ENCODE measurements at places on chromosomes 4 and X.
A peak's percentile ranks its signal among the peaks of the same experiment; 100 is the strongest.

GRCh38 chrX:13520936-13521335, 48.5 kb upstream of the EGFL6 start:
- no peak for DNase-seq

- DNase-seq = no peak
These were observed 13.6 kb upstream of the TMEM156 start for GRCh38 chr4:39045827-39046221.

DNA sequence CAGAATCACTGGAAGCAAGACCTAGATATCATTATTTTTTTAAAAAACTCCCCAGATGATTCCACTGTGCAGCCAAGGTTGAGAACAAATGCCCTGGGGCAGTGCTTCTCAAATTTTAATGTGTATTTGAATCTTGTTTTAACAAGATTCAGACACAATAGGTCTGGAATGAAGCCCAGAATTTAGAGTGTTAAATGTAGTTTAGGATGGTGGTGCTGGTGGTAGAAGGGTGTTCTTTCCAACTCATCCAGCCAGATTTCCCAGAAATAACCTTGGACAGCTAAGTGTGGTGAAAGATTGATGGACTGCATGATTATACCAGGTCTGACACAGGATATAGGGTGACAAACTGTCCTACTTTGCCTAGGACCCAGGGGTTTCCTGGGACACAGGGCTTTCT, 120.1 kb upstream of the MED14 start:
- DNase-seq = no peak

DNA sequence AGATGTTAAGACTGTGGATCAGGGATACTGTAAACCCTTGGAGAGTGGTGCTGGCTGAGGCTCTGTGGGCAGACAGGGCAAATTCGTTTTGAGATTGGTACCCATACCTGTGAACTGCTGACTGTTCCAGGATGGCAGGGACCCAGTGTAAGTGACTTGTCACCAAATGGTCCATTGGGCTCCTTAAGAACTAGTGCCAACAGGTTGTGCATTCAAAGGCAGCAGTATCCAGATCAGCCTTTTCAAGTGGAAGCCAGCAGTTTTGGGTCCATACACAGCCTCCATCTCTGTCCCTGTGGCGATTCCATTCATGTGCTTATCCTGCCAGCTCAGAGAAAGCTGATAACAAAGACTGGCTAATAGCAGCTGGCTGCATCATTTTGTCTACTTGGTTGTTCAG, 84.0 kb upstream of the SCOC start:
- no peak for DNase-seq

- DNase-seq = peak; percentile 85
These were observed 9.4 kb downstream of the UVSSA start for GRCh38 chr4:1356181-1356998.

- peak; percentile 73 for DNase-seq
These were observed 716 bp downstream of the KIT start for GRCh38 chr4:54658252-54659093.

DNA sequence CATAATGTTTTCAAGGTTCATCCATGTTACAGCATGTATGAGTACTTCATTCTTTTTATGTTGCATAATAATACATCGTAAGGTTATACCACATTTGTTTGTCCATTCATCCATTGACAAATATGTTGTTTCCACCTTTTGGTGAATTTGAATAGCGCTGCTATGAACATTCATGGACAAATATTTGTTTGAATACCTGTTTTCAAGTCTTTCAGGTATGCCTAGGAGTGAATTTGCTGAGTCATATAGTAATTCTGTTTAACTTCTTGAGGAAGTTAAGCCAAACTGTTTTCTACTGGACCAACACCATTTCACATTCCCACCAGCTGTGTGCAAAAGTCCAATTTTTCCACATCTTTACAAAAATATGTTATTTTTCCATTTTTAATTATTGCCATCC, 31.5 kb downstream of the IRS4 start:
- no peak for DNase-seq

DNA sequence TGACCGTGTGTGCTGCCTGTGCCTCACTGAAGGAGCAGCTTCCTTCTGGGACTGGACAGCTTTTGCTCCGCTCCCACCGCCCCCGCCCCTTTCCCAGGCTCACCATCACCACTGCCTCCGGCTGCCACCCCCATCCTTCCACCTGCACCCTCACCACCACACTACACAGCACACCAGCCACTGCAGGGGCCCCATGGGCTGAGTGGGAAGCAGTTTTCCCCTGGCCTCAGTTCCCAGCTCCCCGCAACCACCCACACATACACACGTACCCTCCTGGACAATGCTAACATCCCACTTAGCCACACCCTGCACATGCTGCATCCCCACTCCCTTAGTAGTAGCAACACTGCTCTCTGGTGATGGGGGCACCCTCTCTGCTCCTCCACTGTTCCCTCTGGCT, 29.6 kb upstream of the COX18 start:
- DNase-seq = no peak

DNA sequence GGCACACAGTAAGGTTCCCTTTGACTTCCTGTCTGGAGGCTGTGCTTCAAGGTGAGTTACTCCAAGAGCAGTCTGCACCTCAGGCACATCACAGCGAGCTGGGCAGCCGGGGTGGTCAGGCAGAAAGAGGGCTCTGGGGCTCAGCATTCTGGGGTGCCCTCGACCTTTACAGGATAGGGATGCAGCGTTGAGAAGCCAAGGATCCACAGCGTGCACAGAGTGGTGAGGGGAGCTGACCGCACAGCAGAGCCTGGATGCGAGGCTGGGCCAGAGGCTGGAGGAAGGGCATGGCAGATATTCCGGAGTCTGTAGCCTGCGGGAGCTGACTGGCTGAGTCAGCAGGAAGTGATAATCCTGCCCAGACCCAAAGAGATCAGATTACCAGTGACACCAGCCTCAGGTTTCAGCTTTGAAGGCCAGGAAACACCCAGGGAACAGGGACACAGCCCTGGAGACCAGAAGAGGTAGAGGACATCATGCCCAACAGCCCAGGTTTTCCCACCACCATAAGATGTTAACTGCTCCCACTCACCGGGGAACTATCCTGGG, 38.4 kb upstream of the PDLIM3 start:
- DNase-seq = peak; percentile 67

GRCh38 chrX:77977095-77977494, 7.7 kb upstream of the PGAM4 start:
- DNase-seq = no peak

GRCh38 chr4:146255874-146256273, 41.5 kb downstream of the REELD1 start:
- no peak for DNase-seq

DNA sequence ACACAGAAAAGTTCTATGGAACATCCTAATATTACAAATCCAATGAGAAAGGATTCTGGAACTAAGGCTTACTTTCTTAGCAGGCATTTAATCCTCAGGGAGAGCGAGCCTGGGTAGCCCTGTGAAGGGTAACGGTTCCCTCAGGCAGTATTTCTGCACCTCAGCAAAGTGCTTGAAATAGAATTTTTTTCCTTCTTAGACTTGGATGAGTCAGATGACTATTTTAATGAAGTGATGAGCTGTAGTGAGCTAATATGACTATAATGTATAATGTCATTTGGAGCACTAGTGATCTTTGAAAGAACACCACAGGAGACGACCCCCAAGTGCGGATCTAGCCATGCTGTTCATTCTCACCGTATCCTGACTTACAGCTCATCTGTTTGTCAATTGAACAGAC, 493.0 kb upstream of the FAM241A start:
- DNase-seq = no peak

GRCh38 chrX:12329476-12329875, 191.2 kb downstream of the FRMPD4 start:
- no peak for DNase-seq

GRCh38 chrX:15856222-15856587, 1.6 kb upstream of the AP1S2 start:
- no peak for DNase-seq

DNA sequence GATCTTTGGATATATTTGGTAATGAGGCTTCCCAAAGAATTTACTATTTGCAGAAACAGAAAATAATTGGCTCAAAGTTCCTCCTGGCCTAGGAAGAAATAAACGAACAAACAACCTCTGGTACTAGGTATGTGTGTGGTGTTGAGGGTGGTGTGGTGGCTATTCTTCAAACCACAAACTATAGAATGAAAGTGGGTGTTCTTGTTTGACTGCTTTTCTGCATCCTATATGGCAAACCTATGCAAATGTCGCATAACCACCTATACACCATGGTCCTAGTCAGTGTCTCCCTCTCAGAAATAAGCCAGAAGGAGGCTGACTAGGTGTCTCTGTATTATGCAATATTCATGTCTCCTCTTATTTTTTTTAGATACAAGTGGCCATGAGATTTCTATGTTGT, 106.6 kb upstream of the PCDH18 start:
- DNase-seq = no peak

DNA sequence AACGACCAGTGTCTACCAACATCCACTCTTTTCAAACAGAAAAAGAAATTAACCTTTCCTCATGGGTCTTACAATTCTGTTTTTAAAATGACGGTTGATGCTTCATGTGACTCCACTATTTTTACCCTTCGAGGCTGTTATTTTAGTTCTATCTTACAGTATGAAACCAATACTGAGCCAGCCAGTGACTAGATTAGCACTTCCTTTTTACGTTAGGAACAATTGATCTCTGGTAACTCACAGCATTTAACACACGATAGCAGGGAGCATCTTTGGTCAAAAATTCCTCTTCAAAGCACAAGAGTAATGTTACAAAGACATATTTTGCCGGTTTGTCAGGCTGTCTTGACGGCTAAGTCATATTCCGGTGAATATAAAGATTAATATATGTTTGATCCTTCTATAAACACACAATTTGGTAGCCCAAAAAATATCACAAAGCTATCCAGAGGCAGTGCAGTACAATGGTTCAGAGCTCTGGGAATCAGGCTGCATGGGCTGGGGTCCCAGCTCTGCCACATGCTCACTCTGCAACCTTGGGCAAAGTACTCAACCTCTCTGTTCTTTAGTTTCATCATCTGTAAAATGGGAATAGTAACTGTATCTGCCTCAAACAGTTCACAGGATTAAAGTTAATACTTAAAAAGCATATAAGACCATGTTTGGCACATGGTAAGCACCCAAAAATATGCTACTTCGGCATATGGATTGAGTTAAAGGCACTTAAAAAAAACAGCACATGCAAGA, 62.9 kb upstream of the TXK start:
- no peak for DNase-seq

GRCh38 chr4:127204322-127204721, 428.4 kb upstream of the INTU start:
- DNase-seq = no peak

- DNase-seq = no peak
These were observed 49.8 kb downstream of the SMPX start for GRCh38 chrX:21708116-21708515.

- no peak for DNase-seq
These were observed 110.7 kb upstream of the NKX1-1 start for GRCh38 chr4:1516881-1517480.

DNA sequence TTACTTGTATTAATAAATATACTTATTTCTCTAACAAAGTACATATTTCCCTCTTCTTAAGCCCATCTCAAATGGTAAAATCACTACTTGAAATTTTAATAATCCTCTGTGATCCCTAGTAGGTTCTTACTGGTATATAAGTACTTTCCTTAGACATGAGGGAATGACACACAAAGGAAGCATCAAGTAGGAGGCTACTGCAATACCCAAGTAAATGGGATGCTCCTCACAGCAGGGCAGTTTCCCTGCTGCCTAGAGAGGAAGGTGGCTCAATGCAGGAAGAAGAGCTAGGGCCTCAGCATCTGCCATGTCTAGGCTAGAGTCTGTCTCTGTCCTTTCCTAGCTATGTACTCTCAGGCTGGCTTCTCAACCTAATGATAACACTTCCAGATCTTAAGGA, 122.1 kb upstream of the DIPK2B start:
- no peak for DNase-seq

DNA sequence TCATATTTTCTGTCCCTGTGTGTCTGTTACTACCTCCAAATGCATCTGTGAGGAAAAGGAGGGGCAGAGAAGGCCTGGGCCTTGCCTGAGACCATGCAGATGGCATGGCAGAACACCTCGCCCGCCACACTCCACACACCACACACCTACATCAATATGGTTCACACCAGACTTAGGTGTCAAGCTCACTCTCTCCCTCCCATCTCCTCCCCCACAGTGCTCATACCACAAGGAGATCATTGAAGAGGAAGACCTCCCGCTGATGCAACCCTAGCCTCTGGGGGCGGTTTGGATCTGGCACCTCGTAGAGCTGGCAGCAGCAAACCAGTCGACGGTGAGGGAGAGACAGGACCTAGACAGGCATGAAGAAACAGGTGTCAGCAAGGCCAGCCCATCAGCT, 16.6 kb upstream of the KDM5C start:
- no peak for DNase-seq

DNA sequence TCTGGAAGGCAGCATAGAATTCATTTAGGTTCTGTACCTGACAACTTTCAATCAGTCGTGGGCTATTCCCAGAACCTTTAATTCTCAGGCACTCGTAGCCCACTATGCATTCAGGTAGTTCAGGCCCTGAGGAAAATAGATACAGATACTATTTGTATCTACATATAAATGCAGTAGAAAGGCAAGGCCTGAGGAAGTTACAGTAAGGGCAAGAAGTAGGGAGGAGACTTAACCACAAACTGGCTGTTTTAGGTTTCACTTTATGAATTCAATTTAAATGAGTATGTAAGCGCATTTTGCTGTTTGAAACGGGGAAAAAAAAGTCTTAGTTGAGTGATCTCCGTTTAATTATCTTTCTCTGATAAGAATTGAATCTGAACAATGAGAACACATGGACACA, 529.4 kb upstream of the ATOH1 start:
- no peak for DNase-seq

DNA sequence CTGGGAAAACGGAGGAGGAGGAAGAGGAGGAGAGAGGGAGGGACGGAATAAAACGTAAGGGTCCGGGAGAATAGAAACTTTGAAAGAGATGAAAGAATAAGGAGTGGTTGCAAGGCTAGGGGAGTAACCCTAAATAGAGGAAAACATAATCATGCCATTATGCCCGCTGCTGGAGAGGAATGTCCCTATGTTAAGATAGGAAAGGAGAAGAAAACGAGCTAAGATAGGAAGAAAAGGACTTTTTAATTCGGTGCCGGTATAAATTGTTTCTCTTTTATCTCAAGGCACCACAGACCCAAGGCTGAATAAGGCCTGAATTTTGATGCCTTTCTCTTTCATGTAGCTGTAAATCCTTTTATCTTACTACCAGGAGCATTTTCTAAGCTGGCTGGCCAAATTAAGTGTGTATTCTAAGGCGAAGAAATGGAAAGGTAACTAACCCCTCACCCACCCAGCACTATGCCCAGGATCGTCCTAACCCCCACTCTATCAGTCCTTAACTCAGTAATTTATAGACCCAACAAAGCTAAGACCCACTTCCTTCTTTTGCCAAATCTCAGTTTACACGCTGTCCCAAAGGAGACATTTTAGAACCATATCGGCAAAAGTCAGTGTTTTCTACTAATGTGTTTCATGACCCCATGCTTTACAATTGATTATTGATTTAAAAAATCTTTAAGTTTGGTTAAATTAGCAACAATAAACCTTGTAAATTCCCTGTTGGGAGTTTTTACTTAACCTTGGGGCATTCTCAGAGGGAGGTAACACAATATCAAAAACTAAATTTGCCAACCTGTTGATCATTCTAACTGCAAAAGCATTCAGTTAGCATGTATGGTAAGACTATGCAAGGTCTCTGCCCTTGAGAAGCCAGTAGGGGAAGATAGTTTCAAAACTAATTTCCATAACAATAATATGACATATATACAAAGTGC, 1.1 kb upstream of the CUL4B start:
- no peak for DNase-seq

- peak; percentile 30 for DNase-seq
These were observed 652 bp downstream of the COL25A1 start for GRCh38 chr4:109301651-109302360.

All from D341Med (cell line).